CD4-positive, alpha-beta T cell treated with Interleukin-4 for 1 hour (primary cell): ENCODE measurements at places on chromosomes 4 and X.

DNA sequence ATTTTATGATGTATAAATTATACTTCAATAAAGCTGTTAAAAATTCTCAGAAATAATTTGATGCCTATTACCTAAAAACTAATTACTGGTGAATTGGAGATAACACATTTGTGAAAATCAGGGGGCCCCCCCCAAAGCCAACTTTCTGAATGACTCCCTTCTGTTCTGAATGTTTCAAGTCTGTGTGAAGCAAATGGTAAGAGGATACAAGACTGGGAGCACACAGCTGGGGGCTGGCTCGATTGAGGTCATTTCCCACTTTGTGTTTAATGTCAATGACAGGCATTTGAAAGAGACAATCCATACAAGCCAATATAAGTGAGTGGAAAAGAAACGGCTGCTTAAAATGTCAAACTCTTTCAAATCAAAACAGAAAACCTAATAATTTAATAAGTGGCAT, 155.8 kb downstream of the SH2D1A start:
- DNase-seq = no peak

DNA sequence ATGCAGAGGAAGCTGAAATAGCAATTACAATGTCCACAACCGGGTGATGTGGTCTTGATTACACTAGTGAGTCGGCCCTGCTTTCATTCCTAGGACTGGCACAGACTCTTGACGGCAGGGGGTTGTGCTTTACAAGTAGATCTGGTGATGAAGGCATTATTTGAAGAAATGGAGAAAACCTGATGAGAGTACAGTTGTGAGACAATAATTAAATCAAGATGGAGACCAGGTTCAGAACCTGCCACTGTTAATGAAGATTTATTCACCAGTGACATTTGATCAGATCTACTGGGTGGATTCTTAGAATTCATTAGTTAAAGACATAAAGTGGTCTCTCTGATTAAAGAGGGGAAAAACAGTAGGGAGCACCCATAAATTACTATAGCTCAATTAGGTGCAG, 747.2 kb downstream of the STPG2 start:
- no peak for DNase-seq

DNA sequence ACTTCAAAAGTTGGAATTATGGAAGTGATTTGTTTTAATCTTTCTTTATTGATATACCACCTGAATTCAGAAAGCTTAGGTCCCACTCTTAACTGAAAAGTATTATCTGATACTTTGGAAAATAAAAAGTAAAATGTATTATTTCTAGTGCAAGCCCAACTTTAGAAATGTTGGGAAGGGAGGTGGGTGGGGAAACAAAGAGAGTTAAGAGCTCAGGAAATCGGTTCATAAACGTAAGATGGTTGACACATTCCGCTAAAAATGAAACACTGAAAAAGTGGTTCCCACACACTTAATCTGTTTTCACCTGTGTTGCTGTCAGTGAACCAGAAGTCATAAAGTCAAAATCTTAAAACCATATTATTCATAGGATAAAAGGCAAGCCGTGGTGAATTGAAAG, 237.4 kb downstream of the BANK1 start:
- DNase-seq = no peak

DNA sequence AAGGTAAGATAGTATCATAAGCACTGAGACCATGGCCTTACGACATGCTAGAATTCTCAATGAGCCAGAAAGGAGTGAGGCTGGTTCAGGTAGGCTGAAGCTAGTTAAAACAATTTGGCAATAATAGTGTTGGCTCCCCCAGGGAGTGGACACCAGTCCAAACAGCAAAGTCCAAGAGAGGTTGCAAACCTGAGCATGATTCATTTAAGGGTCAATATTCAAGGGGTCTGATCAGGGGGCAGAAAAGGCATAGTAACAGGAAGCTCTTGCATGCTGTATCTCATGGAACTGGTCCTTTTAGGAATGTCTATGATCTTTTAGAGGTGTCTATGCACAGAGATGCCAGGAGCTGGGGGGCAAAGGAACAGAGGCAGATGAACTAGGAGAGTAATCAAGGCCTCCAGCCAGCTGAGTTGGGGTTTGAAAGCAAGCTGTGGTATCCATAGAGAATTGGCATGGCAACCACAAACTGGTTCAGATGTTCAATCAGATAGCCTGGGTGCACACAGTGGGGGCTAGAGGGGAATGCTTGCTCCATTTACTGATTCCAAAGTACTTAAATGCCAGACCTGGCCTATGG, 5.1 kb downstream of the GJB1 start:
- no peak for DNase-seq

- DNase-seq = no peak
Observed at GRCh38 chr4:148152868-148153625, 289.2 kb downstream of the NR3C2 start.

GRCh38 chrX:29435396-29435795, 780.0 kb upstream of the MAGEB2 start:
- DNase-seq = no peak

DNA sequence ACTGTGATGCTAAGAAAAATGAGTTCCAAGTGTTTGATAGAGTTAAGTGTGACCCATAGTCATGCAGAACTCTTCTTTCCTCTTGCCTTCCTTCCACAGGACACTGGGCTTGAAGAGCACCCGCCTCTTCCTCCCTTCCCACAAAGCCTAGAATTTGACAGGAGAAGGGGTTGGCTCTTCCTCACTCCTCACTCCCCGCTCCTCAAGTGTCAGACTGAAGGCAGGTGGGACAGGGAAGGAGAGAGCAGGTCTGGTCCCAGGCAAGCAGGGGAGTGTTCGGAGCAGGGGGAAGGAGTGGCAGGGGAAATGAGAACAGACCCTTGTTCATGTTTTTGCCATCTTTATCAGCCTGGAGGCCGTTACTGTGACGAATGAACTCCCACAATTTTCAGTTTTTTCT, 10.7 kb downstream of the MAGED2 start:
- DNase-seq = no peak

DNA sequence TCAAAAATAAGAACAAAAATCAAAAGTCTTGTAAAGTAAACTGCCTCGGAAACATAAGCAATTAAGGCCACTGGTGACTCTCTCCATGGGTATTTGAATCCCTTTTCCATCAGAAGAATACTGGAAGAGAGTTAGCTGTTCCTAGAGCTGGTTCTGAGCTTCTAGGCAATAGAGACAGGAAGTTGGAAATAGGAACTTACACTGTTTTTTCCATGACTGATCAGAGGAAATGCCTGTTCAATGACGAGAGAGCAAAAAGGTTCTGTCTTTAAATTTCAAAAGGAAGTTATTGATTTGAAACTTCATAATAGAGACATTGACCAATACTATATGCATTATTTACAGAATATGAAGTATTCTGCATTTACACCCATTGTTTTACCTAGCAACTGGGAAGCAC, 503.5 kb upstream of the ARX start:
- DNase-seq = no peak

- no peak for DNase-seq
Observed at GRCh38 chr4:40881851-40882250, 132.1 kb downstream of the NSUN7 start.
